Iris pigment epithelial cell (primary cell): ENCODE measurements at places on chromosomes 12 and 14.
A peak's percentile ranks its signal among the peaks of the same experiment; 100 is the strongest.

GRCh38 chr12:49476091-49476490 is 62.7 kb upstream of the KCNH3 start:
- DNase-seq: no peak

DNA sequence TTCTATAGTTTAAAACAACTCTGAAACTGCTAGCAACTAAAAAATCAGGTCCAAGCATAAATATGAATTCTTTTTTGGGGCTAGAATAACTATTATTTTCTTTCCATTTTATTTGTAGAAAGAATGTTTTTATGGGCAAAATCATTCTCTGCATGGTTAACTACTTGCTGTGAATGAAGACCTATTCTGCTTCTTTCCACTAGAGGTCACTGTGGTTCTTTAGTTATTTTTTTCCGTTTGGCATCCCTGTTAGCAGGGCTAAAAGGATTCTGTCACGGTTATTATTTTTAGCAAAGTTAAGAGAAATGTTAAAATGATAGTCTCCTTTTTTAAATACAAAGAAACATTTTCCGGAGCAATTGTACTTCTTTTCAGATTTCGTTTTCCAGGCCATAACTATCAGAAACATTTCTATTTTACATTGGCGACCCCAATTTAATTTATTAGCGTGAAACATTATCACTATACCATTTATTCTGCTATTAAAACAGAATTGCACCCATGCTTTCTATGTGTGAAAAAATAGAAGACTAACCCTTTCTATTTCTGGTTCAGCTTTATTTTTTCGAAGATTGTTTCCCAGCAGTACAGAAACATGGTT is 404.8 kb downstream of the ATP23 start:
- peak; percentile 54 for DNase-seq

DNA sequence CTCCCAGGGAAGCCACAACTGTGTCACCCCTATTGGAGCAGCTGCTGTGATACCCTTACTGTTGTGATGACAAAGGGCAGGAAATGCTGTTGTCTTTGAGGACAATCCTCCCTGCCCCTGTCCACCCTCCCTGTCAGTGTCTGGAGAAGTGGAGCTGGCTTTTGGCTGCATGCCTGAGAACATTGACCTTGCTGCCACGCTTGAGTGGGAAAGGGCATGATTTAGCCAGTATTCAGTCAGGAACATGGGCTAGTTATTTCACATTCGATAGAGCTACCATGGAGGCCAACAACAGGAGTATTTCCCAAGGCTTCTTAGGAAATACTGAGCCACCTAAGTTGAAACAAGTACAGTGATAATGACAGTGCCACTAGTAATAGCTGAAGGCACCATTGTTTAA is 59.4 kb downstream of the MYRFL start:
- no peak for DNase-seq

- DNase-seq: no peak
Measured at GRCh38 chr12:58648176-58648575, 272.1 kb downstream of the LRIG3 start.
